ENCODE measurements at places on chromosomes 11 and 22. TPM values are rescaled to one million over a fixed set of nuclear protein-coding genes. Genes with fewer than 3 reads are reported as not detected.

The PRR5L gene
- total RNA-seq, result 18.6 TPM

The UBQLN3 gene
- under 0.01 TPM for total RNA-seq

The SULT4A1 gene
- total RNA-seq, result under 0.01 TPM

The DNAJB7 gene
- not detected for total RNA-seq

The DERL3 gene
- 0.36 TPM for total RNA-seq

The ARCN1 gene
- 162 TPM for total RNA-seq

Data from osteoblast (primary cell).